Stimulated activated CD4-positive, alpha-beta T cell treated with anti-CD3 and anti-CD28 coated beads, TNF-alpha, amount 100 ng/mL, for 4 hours (primary cell): ENCODE measurements at places on chromosomes 1 and 21.
A peak's percentile ranks its signal among the peaks of the same experiment; 100 is the strongest.

GRCh38 chr21:37338671-37339551, 27.7 kb upstream of the DYRK1A start:
- DNase-seq, result no peak

DNA sequence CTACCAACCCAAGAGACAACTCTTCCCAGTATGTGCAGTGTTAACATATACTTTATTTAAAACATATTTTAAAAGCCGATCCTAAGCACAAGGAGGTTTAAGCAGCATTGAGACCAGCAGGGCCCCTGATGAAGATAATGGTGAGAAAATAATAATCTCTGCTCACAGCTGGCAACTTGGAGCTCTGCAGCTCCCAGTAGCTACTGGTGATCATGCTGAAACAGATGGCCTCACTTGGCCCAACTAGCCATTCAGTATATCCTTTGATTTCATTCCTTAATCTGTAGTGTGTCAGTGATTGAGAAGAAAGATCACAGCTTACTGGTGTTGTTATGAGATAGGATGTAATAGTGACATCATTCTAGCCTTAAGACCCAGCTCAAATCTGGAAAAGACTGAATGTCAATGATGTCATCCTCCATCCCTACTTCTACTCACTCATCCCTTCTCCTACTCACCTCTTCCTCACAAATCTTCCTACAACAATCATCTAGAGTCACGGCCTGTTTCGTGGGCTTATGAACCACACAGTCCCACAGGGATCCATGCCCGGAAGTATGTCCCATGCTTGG, 817.9 kb downstream of the PLA2G4A start:
- DNase-seq, result no peak

GRCh38 chr1:93775224-93775623, 93.6 kb upstream of the BCAR3 start:
- DNase-seq, result no peak

GRCh38 chr1:21344750-21345443, 54.6 kb upstream of the ECE1 start:
- no peak for DNase-seq

- no peak for DNase-seq
Measured at GRCh38 chr21:25459993-25460392, 147.3 kb downstream of the MRPL39 start.

DNA sequence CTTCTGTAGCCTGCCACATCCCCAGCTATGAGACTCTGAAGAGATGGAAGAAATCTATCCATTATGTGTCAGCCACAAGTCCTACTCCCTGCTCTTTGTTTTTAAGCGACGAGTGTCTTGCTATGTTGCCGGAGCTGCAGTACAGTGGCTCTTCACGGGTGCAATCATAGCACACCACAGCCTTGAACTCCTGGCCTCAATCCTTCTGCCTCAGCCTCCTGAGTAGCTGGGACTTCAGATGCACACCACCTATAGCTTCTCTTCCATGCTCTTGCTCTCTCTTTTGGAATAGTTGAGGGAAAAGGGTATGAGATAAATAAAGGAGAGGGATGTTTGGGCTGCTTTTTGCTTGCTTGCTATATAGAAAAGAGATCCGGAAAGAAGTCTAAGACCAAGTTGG, 1.6 kb downstream of the TUFT1 start:
- DNase-seq, result no peak

DNA sequence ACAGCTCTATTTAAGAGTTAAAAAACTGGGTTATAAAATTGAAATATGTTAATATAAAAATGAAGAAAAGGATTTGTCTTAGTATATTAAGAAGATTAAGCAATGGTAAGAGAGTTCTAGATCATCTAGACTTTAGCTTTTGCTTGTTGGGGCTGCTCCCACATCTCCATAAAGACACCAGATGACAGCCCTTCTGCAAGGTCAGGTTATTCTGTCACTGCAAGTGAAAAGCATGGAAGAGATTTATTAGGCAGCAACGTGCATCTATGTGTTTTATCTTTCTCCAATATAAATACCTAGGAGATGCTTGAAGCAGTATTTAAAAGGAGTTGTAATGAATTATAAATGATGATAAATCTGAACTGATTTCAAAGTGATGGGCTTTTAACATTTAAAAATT, 1560.4 kb downstream of the AMY1C start:
- no peak for DNase-seq

DNA sequence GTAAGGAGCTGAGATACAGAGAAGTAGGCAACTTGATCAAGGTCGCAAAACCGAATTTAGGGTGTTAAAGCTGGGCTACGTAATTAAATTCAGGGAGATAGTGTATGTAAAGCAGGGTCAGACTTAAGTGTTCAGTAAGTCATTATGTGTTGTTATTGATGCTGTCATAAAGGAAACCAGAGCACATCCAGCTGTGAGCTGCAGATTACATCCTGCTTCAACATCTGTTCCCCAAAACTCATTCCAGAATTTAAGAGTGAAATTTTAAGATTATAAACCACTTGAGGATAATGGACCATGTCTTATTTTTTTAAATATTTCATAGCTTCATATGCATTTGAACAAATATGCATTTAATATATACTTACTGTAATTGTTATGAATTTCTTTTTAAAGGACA, 49.7 kb downstream of the IVNS1ABP start:
- DNase-seq, result no peak

GRCh38 chr1:173477286-173478093, at the start of gene PRDX6:
Gene PRDX6 (plus strand): TSS chr1:173477335. CDS start chr1:173477398, 63 bp downstream.
- peak; percentile 70 for DNase-seq

DNA sequence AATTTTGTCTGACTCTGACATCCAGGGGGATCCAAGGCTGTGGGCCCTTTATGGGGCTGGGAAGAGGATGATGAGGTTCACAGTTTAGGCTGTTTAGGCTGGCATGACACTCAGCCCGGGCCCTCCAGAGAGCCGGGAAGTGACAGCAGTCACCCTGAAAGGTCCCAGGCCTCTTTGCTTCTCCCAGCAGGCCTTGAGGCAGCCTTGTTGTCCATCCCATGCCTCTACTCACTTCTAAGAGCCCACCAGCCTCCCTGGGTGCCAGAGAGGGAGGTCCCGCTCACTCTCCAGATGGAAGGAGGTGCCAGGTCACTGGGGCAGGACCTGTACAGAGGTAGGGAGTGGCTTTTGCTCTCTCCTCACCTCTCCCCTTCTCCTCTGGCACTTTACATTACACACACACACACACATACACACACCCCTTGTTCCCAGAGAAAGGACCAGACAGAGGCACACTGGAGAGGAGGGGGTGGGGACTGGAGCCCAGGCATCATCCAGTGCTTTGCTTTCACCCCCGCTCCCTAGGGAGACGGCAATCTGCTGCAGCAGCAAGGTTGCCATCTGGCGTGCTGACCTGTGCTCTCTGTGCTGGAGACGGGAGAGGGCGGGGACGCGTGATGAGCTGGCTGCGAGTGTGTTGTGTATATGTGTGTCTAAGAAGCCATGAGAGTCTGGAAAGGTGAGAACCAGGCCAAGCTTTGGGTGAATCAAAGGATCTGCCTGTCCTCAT, 4.6 kb downstream of the KLHDC8A start:
- DNase-seq, result no peak

DNA sequence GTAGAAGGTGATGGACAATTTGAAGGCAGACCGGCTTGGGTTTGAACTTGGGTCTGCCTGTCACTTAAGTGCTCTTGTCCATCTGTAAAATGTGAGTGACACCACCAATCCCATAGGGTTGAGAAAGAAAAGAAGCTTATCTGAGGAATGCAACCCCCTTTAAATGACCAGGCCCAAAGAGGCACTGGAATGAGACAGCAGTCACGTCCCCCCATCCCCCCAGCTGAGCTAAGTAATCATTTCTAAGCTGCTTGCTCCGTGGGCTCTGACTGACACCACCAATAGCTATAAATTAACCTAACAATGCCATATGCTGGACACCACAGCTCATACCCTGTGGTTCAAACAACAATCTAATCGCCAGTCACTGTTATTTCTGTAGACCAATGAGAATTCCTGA, 15.1 kb downstream of the LCA5L start:
- DNase-seq, result no peak

DNA sequence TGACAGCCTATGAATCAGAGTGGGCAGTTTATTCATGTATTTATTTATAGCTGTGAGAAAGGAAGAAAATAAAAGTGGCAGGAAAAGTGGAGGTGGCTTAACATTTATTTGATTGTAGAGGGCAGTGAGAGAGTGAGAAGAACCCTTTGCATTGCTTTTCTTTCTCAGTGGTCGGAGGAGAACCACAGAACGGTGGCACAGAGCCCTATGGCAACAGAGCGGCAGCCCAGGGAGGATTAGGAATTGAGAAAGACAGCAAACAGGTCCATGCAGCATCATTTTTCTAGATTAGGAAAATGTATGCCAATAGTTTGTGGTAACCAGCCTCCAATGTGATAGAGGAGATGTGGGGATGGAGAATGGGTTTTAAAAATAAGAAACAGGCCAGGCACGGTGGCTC, 53.1 kb downstream of the NMNAT2 start:
- no peak for DNase-seq

- no peak for DNase-seq
Measured at GRCh38 chr21:42997053-42997452, 22.7 kb downstream of the PKNOX1 start.
